Naive thymus-derived CD8-positive, alpha-beta T cell (primary cell): ENCODE measurements at places on chromosomes 12 and 14. TPM values are rescaled to one million over a fixed set of nuclear protein-coding genes. Genes with fewer than 3 reads are reported as not detected.

SLC25A47 gene
- not detected for total RNA-seq

TEX22 gene
- 8.2 TPM for total RNA-seq

ASB2 gene
- 1.5 TPM for total RNA-seq

RFLNA gene
- total RNA-seq = not detected

FOXN4 gene
- not detected for total RNA-seq

G2E3 gene
- 30.2 TPM for total RNA-seq

ERP27 gene
- 25.8 TPM for total RNA-seq

CYP27B1 gene
- total RNA-seq = 1.6 TPM

APOF gene
- not detected for total RNA-seq

NTF3 gene
- total RNA-seq = not detected

LBHD2 gene
- not detected for total RNA-seq

KRT75 gene
- not detected for total RNA-seq

TTC6 gene
- total RNA-seq = not detected

FUT8 gene
- total RNA-seq = 46.9 TPM

GZMB gene
- 0.41 TPM for total RNA-seq

KRT71 gene
- not detected for total RNA-seq

ACSM4 gene
- not detected for total RNA-seq
